Psoas muscle (tissue), 8 donors: ENCODE measurements at places on chromosomes 6 and 20. TPM values are rescaled to one million over a fixed set of nuclear protein-coding genes. Genes with fewer than 3 reads are reported as not detected.

Gene TAAR1
- polyA plus RNA-seq, result not detected

DNA sequence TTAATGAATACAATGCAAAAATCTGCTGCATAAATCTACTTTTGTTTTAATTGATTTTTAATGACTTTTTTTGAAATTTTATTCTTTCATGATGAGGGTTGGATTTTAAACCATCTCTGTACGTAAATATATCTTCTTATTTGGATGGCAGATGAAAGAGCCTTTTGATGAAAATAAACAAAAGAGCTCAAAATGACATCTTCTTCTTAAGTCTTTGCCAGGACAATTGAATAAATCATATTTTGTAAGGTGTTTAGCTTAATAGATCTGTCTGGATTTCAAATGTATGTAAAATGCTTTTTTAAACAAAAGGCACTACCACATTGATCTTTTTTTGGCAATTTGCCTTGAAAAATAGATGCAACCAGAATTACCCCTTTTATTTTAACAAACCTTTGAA, 39.3 kb downstream of the KIF6 start:
- DNase-seq, result no peak

- no peak for DNase-seq
These were observed 233.0 kb upstream of the PRND start for GRCh38 chr20:4488407-4489339.

- no peak for DNase-seq
These were observed 580.0 kb upstream of the ZNF337 start for GRCh38 chr20:26276554-26277210.

- no peak for DNase-seq
These were observed 33.4 kb downstream of the KCNS1 start for GRCh38 chr20:45067558-45067957.

DNA sequence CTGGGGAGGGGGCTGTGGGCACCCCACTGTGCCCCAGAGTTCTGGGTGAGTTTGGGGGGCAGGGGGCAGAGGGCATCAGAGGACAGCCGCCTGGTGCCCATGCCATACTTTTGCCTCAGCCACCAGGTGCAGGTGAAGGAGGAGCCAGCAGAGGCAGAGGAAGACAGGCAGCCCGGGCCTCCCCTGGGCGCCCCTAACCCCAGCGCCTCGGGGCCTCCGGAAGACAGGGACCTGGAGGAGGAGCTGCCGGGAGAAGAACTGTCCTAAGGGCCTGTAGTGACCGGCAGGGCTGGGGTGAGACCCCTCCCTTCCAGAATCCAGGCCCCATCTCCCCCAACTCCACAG, 39.6 kb upstream of the MDFI start:
- DNase-seq, result peak; percentile 29

GRCh38 chr6:44856479-44856878, 469.0 kb downstream of the CDC5L start:
- no peak for DNase-seq

GRCh38 chr6:113558966-113559365, 298.2 kb upstream of the MARCKS start:
- no peak for DNase-seq

GRCh38 chr6:39441301-39441700, 118.8 kb upstream of the KCNK16 start:
- no peak for DNase-seq

DNA sequence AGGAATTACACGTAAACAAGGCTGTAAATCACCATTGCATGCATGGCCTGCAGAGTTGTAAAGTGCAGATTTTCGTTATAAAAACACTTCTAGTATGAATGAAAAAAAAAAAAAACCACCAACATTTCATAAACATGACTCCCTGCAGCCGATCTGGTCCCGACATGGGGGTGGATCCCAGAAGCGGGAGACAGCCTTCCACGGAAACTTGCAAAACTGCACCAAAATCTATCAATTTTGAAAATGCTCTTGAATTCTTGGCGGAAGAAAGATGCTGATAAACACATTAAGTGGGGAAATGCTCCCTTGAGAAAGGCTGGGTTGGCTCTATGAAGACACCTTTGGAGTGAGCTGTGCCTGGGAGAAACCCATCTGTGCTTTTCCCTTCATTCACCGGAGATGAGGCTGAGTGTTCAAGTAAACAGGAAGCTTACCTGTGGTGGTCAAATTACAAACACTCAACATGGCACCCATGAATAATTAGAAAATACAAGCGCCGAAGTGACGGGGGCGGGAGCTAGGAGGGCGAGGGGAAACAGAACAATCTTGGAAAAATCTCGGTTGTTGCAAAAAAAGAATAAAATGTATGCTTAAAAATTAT, 845 bp upstream of the ANKRD60 start:
- no peak for DNase-seq

DNA sequence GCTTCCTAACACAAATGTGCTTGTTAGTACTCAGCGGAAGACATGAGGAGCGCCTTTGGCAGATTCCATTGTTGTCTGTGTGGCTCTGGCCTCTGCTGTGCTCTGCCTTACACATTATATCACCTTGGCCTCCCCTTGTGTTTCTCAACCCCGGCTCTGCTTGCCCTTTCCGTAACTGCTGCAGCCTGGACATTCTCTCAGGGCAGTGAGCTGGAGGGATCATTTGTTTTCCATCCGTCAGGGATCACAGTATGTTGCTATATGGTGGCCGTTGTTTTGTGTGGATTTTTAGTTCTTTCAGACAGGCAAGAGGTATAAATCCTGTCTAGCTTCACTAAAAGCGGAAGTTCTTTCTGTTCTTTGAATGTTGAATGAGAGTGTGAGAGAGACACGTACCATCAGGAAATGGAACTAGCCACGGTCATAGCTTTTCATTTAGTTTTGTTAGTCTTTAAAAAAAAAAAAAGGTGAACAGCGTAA, 175.1 kb downstream of the JARID2 start:
- no peak for DNase-seq

DNA sequence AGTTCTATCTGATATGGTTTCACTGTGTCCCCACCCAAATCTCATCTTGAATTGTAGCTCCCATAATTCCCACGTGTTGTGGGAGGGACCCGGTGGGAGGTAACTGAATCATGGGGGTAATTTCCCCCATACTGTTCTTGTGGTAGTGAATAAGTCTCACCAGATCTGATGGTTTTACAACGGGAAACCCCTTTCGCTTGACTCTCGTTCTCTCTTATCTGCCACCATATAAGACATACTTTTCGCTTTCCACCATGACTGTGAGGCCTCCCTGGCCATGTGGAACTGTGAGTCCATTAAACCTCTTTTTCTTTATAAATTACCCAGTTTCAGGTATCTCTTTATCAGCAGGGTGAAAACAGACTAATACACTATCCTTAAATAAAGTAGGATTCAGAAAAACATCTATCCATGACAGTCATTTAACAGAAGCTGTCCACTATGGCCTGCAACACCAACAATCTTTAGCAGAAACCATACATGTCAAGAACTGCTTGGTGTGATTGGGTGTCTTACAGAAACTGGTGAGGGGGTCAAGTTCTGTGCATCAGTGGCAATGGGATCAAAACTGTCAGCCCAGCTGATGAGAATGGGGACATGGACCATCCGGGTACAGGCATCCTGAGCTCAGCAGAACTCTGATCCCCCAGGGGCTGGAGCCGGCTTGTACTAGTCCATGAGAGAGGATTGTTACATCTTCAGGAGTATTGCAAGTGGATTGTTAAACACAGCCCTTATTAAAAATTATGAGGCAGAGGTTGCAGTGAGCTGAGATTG, 59.2 kb downstream of the SCML4 start:
- DNase-seq, result no peak

- no peak for DNase-seq
These were observed 171.3 kb downstream of the COL21A1 start for GRCh38 chr6:56076033-56076432.

Gene SEC23B
- 3.1 TPM for polyA plus RNA-seq

- DNase-seq, result no peak
These were observed 182.6 kb downstream of the RNGTT start for GRCh38 chr6:88780714-88781389.

- DNase-seq, result no peak
These were observed 78.8 kb upstream of the OPRM1 start for GRCh38 chr6:153960281-153960680.

- no peak for DNase-seq
These were observed 56.1 kb upstream of the B3GAT2 start for GRCh38 chr6:71012866-71013469.

DNA sequence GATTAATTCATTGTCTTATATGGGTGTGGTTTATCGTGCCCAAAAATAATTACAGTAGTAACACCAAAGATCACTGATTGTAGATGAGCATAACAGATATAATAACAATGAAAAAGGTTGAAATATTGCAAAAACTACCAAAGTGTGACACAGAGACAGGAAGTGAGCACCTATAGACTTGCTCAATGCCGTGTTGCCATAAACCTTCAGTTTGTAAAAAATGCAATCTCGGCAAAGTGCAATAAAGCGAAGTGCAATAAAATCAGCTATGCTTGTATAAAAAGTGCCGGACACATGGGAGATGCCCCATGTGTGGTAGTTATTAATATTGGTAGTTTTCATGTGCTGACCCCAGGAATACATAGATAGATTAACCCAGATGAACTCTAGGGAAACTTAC, 192.6 kb downstream of the NRN1 start:
- no peak for DNase-seq

Gene SRSF12
- polyA plus RNA-seq, result 0.13 TPM

DNA sequence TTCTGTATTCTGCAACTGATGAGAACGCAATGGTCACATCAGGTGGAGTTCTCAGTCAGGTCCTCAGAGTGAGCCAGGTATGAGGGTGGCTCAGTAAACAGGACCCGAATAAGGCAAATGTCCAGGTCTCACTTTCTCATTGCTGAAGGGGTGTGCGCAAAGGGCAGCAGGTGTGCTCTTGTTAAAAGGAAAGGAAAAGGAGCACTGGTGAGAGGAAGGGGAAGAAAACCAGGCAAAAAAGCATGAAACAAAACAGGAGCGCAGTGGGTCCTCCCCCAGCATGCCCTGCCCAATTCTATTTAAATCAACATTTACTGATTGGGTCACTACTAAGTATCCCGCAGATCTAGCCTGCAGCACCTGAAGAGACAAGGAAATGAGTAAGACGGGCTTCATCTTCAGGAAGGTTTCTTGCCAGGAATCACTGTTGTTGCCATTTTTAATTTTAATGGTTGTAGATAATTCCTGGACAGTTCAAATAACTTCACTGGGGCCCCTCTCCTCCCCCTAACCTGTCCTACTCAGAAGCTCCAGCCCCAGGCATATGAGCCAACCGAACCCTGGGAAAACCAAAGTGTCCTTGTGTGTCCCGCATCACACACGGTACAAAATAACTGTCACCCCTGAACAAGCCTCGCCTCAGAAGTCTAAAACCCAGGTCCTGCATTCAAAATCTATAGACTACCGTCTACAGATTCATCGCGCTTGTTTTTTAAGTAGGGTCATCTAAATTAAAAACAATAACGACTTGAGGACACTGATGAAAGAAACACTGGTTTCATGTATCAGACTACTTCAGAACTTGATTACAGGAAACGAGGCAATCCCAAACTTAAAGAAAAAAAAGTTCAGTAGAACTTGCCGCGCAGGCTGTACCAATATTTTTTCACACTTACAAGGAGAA, 980 bp downstream of the MBOAT1 start:
- no peak for DNase-seq

GRCh38 chr6:97240222-97240621, 42.8 kb downstream of the MMS22L start:
- no peak for DNase-seq

Gene PNLDC1
- 0.09 TPM for polyA plus RNA-seq

DNA sequence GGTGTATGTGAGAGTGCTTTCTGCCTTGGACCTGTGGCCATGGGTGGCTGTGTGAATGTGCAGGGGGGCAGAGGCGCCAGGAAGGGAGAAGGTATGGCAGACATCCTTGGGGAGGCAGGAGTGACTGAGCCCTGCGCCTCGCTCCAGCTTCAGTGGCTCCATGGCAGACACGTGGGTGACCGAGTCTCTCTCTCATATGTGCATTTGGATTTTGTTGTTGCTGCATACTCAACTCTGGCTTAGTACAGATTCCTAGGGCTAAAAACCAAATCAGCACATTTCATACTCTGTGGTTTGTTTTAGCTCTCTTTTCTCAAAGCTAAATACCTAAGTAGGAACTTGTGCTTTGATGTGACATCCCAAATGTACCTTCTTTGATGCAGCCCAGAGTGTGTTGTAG, 97.6 kb downstream of the DTD1 start:
- no peak for DNase-seq

GRCh38 chr6:30955367-30956042, 14.7 kb downstream of the MUCL3 start:
- DNase-seq, result peak; percentile 78

DNA sequence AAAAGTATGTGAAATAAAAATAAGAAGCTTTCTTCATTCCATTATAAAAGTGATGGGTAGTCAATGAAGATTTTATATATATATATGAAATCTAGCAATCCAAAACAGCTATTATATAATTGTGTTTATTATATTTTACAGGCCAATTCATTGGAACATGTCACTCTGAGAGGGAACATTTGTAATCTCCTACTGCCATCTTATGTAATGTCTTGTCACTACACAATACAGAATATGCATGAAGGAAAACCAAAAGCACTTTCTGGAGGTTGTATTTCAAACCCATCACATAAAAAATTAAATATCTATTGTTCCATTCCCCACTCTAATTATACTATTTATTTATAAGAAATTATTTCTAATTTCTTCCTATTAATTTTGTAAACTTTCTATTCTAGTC, 31.5 kb upstream of the IRAK1BP1 start:
- no peak for DNase-seq

DNA sequence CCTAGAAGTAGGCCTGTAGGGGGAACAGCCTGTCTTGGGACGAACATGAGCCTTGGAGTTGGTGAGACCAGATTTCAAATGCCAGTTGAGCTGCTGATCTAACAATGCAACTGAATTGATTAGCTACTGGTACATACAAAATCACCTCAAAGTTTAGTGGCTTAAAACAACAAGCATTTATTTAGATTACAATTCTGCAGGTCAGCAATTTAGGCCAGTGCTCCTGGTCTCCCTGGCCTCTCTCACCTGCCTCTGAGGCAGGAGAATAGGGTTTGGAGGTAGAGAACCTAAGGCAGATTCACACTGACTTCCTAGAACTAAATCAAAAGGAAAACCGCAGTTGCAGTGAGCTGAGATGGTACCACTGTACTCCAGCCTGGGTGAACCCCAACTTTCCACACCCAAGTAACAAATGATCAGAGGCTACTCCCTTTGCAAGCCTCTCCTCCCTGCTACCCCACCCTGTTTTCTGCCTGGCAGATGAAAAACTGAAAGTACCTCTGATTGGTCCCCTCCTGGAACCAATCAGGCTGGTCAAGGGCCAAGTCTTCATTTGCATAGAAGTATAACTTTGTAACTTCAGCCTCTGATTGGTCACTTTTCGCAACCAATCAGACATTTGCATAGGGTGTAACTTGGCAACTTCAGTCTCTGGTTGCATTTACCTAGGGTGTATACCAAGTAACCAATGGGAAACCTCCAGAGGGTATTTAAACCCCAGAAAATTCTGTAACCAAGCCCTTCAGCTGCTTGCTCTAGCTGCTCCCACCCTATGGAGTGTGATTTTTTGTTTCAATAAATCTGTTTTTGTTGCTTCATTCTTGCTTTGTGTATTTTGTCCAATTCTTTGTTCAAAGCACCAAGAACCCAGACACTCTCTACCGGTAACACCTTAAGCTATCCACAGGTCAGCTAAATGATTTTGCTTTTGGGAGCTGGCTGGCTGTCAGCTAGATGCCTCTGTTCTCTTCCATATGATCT, 8.1 kb upstream of the UBR2 start:
- DNase-seq, result no peak
